Activated CD4-positive, alpha-beta T cell treated with anti-CD3 and anti-CD28 coated beads, Interleukin-2, amount 50 U/mL, for 1 hour (primary cell): ENCODE measurements at places on chromosomes 11 and 22.

- DNase-seq = no peak
Observed at GRCh38 chr11:100970283-100971164, 159.1 kb downstream of the PGR start.

DNA sequence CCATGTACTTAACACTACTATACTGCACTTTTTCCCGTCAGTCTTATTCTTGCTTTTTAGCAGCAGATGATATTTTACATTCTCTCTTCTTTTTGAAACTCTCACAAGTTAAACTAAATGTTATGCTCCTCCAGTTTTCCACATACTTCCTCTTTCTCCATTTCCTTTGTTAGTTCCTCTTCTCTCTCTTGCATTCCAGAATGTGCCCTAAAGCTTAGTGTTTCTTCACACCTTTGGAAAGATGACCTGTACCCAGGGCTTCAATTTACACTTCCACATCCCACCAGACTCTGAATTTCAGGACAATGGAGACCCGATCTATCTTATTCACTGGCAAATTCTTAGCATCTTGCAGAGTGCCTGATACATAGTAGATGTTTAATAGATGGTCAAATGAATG, 51.8 kb downstream of the APIP start:
- no peak for DNase-seq

DNA sequence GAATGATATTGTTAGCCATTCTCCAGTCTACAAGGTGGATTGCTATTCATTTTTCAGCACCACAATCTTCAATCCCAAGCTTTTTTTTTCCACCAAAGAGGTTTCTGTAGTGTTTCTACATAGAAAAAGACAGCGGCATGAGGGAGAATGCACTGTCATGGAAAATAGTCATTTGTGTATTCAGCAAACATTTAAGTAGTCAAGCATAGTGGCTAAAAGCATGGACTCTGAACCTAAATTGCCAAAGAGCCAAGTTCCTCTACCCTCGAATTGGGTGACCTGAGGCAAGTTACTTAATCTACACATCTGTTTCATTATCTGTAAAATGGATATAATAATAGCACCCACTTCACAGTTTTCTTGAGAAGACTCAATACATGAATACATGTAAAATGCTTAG, 14.2 kb downstream of the GAS2 start:
- no peak for DNase-seq

- DNase-seq = no peak
Observed at GRCh38 chr11:28763151-28763550, 655.0 kb downstream of the METTL15 start.

GRCh38 chr11:70415191-70415590, 16.9 kb downstream of the CTTN start:
- no peak for DNase-seq

DNA sequence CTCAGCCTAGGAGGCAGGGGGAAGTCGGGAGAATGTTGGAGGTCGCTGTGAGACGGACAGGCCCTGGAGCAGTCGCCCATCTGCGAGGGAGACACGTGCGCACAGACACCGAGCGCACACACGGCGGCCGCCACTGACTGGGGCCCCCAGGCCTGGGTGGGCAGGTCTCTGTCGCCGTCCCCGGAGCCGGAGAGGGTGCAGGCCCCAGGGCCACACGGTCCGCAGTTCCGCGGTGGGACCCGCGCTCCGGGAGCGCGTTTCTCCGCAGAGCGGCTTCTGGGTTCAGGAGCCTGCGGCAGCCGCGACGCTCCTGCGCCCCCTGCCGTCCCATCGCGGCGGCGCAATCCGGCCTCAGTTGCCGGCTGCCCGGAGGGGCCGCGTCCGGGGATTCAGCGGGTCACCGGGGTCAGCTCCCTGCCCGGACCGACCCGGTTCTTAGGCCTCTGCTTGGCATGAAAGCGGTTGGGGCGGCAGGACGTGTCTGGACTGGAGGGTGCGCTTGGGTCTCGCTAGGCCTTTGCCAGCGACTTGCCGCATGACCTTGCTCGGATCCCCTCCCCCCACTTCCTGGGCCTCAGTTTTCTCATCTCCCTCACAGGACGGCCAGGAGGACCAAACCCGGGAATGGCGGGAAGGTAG, 31.2 kb downstream of the PDE2A start:
- peak; percentile 58 for DNase-seq

GRCh38 chr22:21918466-21919185, 34.0 kb downstream of the PPM1F start:
- DNase-seq = no peak

GRCh38 chr11:112174789-112175598, at the start of gene BCO2:
BCO2 (plus strand) TSS chr11:112175512; CDS start chr11:112175602, 90 bp downstream.
- peak; percentile 21 for DNase-seq

GRCh38 chr11:35974882-35975589, 31.2 kb downstream of the LDLRAD3 start:
- DNase-seq = no peak

DNA sequence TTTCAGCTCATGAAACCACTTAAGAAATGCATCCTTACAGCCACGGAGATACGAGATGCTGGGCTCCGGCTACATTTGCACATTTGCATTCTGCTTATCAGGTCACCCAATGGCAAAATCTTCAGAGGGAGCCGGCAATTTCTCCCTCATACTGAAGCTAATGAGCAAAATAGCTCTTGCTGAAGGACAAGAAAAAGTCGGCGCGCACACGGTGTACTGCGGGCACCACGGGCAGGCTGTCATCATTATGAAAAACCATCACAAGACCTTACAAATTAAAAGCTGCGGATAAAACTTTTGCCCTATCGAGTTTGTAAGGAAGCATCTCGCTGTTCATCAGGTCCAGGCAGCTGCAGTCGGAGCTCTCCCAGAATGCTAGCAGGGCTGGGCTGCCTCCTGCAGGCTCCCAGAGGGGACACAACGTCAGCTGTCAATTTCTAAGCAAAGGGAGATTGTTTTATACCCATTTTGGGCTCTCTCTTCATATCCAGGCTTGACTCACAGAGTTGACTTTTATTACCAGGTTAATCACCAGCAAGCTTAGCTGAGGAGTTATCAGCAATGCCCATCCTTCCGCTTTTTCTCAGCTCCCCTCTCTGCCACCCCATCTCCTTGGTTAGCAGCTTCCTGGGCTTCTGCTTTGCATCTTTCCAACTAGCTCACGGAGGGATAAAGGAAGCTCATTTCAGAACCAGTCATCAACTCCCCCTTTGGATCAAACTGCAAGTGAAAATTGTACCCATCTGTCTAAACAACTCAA, 375.1 kb downstream of the OPCML start:
- DNase-seq = no peak

DNA sequence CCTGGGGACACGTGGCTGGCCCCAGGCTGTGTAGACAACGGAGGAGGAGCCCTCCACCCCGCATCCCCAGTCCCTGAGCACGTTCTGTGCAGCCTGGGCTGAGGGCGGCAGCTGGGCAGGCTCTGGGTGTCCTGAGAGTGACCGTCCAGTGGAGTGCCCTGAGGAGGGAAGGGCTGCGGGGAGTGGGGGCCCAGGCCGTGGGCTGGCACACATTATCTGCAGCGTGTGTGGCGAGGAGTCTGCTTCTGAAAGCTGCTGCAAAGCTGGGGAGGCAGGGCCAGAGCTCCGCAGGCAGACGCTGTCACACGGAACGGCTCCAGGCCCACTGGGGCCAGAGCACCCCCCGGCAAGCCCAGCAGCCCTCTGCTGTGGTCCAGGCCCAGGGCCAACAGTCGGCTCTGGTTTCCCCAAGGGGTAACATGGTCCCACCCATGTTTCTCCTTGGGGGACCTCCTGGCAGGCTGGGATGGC, 835 bp upstream of the ANO9 start:
- DNase-seq = no peak

GRCh38 chr11:66555416-66555815, 8.7 kb downstream of the ACTN3 start:
- DNase-seq = no peak

GRCh38 chr11:35083431-35084238, 55.3 kb upstream of the CD44 start:
- peak; percentile 68 for DNase-seq

- DNase-seq = no peak
Observed at GRCh38 chr11:113249491-113249763, 65.0 kb upstream of the TTC12 start.

DNA sequence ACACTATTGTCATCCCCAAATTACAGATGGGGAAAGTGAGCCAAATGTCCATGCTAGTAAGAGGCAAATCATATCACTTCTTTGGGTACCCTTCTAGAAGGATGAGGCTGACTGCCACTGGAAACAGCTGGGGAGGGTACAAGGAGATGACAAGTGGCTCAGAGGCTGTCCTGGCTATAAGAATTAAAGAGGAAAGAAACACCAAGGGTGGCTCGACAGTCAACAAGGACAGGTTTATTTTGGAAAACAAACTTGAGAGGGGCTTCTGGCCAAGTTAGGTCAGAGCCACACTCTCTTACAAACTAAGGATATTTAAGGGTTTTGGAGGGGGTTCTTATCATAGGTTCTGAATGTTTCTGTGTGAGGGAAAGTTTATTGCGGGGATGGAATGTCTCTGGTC, 2.1 kb upstream of the MIF start:
- no peak for DNase-seq

DNA sequence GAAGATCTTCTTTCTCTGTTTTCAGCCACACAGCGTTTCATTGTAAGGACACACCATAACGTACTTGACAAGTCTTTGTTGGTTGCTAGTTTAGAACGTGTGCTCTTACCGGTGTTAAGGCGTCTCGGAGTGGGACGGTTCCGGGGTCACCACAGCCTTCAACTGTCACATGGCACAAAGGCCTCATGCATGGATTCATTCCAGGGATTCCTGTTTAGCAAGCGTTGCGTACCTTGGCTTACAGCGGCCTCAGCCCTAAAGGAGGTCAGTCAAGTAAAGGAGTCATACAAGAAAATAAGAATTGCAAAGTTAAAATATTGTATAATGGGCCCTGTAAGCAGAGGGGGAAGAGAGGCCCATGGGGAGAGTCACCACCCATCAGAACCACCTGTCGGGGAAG, 2.2 kb upstream of the SCGB1A1 start:
- DNase-seq = no peak

DNA sequence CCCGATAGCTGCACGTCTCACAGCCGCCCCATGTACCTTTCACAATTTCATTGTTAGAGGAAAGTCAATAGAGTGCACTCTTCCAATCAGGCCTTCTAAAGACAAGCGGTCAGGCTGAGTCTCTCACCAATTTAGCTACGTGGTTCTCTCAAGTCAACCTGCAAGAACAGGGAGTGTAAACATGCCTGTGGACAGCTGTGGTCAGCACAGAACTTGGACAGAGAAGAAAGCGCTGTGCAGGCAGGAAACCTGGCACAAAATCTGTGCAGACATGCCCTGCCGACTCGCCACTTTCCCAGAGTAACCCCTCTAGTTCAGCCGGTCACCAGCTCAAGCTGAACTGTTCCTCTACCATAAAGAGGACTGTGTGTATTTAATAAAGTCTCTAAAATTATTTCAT, 39.5 kb downstream of the CHKA start:
- DNase-seq = no peak

DNA sequence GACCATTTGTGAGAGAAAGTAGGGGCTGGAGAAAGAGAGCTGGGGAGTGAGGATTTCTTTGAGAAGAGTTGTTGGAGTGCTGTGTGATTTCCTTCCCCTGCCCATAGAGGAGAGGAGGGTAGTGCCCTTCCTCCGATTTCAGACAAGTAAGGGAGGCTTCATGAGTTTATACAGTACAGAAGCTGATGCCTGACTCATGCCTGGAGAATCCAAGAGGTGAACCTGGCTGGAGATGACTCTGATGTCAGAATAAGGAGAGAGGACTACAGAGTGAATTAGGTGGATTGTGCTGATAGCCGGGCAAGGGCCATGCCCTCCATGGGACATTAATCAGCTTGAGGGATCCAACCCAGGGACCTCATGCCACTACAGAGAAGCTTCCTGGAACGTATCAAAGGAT, 91.6 kb downstream of the FAR1 start:
- DNase-seq = no peak

DNA sequence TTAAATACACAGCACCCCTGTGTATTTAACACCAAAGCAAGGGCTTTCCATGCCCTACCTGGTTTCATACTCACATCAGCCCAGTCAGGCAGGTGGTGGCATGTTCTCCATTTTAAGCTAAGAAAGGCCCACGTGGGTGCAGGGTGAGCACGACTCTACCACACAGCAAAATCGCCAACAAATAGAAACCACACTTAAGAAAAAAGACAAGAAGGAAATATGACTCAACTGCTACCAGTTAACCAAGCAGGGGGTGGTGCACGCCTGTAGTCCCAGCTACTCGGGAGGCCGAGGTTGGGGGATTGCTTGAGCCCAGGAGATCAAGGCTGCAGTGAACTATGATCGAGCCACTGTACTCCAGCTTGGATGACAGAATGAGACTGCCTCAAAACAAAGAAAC, 35.2 kb upstream of the TFIP11 start:
- DNase-seq = no peak

- no peak for DNase-seq
Observed at GRCh38 chr22:19916941-19917340, 24.6 kb upstream of the COMT start.

- DNase-seq = no peak
Observed at GRCh38 chr11:32307471-32307870, 127.9 kb downstream of the WT1 start.

GRCh38 chr11:20421946-20422345, 34.4 kb downstream of the PRMT3 start:
- no peak for DNase-seq

- peak; percentile 10 for DNase-seq
Observed at GRCh38 chr11:66617155-66617834, 865 bp downstream of the RBM14 start.

- no peak for DNase-seq
Observed at GRCh38 chr11:17529844-17530185, 14.4 kb downstream of the USH1C start.

- DNase-seq = no peak
Observed at GRCh38 chr11:19279451-19279850, 38.7 kb upstream of the E2F8 start.

- peak; percentile 65 for DNase-seq
Observed at GRCh38 chr11:61028135-61028729, 56.8 kb downstream of the CD6 start.

GRCh38 chr11:31480930-31481329, 28.5 kb downstream of the IMMP1L start:
- no peak for DNase-seq

- no peak for DNase-seq
Observed at GRCh38 chr11:68598816-68599653, 85.3 kb upstream of the GAL start.

DNA sequence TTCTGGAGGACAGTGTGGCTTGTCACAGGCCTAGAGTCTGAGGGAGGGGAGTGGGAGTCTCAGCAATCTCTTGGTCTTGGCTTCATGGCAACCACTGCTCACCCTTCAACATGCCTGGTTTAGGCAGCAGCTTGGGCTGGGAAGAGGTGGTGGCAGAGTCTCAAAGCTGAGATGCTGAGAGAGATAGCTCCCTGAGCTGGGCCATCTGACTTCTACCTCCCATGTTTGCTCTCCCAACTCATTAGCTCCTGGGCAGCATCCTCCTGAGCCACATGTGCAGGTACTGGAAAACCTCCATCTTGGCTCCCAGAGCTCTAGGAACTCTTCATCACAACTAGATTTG, 13.0 kb downstream of the PIK3IP1 start:
- DNase-seq = no peak

- no peak for DNase-seq
Observed at GRCh38 chr11:58813693-58814092, 30.8 kb downstream of the GLYATL2 start.

- no peak for DNase-seq
Observed at GRCh38 chr11:37040921-37041320, 442.9 kb upstream of the RAG2 start.

- no peak for DNase-seq
Observed at GRCh38 chr22:37965940-37966664, 12.6 kb downstream of the POLR2F start.
